ENCODE measurements at places on chromosomes 3 and 15. TPM values are rescaled to one million over a fixed set of nuclear protein-coding genes. Genes with fewer than 3 reads are reported as not detected.

Gene WDR49
- total RNA-seq = not detected

Gene SNTN
- not detected for total RNA-seq

Gene NPAP1
- total RNA-seq = not detected

Gene AAGAB
- total RNA-seq = 70.1 TPM

Gene TM6SF1
- 0.10 TPM for total RNA-seq

Gene TRPC1
- 4.7 TPM for total RNA-seq

Gene ITPKA
- total RNA-seq = 9.1 TPM

Gene CPN2
- not detected for total RNA-seq

Gene REC114
- not detected for total RNA-seq

Gene ARRDC4
- total RNA-seq = 0.21 TPM

Gene LSM3
- 20.8 TPM for total RNA-seq

Gene WDR53
- total RNA-seq = 9.9 TPM

Gene TBC1D5
- total RNA-seq = 15.1 TPM

Gene SPTBN5
- total RNA-seq = 0.13 TPM

Gene SERPINI1
- 2.2 TPM for total RNA-seq

Gene BUB1B
- total RNA-seq = 28.2 TPM

Gene BCL2A1
- 10.2 TPM for total RNA-seq

Gene P2RY1
- 0.47 TPM for total RNA-seq

Gene CLDN1
- 23.3 TPM for total RNA-seq

Gene GABRG3
- total RNA-seq = 0.29 TPM

Gene CSTA
- total RNA-seq = 0.43 TPM

Gene SAXO2
- 1.3 TPM for total RNA-seq

Gene SEMA3G
- 0.13 TPM for total RNA-seq

Data from A549 treated with GW870086 at 1 μM for 4 hours (cell line).